ENCODE measurements at places on chromosomes 1 and 21.

DNA sequence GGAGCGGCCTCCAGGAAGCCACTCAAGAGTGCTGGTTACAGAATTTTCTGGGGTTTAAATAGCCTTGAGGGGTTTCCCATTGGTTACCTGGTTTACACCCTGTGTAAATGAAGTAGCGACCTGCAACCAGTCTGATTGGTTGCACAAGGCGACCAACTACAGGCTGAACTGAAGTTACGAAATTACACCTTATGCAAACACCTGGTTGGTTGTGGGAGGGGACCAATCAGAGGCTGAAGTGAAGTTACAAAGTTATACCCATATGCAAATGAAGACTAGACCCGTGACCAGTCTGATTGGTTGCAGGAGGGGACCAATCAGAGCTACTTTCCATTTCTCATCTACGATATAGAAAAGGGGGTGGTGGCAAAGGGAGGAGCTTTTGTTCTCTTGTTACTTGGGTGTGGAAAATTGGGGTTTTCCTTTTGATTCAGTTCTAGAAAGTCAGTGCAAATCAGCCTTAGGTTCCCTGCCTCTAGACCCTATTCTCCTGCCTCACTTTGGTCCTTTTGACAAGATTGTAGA is 22.2 kb upstream of the C1orf174 start:
- DNase-seq, result no peak

- DNase-seq, result no peak
Measured at GRCh38 chr21:27804515-27804914, 837.6 kb upstream of the ADAMTS5 start.

- DNase-seq, result no peak
Measured at GRCh38 chr1:232422898-232423297, 207.0 kb downstream of the SIPA1L2 start.

- no peak for DNase-seq
Measured at GRCh38 chr1:217553949-217554509, 76.9 kb downstream of the GPATCH2 start.
